Epithelial cell of esophagus (primary cell): ENCODE measurements at places on chromosomes 1 and 21.
A peak's percentile ranks its signal among the peaks of the same experiment; 100 is the strongest.

DNA sequence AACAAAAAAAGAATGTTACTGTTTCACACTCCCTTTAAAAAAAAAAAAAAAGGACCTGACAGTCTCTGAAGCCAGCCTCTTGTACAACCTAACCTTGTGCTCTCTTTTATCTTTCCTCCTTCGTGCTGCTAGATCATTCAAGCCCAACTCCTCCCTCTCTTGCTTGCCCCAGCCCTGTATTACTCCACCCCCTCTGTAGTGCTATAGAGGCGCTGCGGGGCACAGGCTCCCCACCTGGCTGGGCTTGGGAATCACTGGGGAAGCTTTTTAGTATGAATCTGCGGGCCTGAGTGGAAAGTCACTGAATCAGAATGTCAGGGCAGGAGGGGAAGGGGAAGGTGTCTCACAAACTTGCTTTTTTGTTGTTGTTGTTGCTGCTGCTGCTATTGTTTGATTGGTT, 383.7 kb upstream of the CAMK1G start:
- peak; percentile 29 for DNase-seq

DNA sequence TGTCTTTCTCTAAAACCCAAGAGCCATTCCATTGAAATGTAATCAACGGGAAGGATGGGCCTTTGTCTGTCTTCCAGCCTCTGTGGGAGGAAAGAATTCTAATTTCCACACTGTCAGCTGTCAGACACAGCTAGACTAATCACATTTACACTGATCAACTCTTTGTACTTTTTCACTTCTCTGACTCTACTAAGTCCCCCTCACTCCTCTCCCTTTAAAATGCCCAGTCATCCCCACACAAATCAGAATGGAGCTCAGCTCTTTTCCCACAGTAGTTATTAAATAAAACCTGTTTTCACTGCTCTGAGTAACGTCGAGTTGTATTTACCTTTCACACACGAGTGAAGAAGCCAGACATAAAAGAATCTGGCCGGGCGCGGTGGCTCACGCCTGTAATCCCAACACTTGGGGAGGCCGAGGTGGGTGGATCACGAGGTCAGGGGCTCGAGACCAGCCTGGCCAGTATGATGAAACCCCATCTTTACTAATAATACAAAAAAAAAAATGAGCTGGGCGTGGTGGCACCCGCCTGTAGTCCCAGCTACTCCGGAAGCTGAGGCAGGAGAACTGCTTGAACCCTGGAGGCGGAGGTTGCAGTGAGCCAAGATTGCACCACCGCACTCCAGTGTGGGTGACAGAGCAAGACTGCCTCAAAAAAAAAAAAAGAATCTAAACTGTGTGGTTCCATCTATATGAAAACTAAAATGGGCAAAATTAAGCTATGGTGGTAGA, 13.3 kb downstream of the ZBTB8OS start:
- DNase-seq, result peak; percentile 73

- DNase-seq, result no peak
These were observed 592 bp upstream of the ZNF326 start for GRCh38 chr1:89994231-89994804.

- peak; percentile 79 for DNase-seq
These were observed 3.1 kb downstream of the C1orf216 start for GRCh38 chr1:35715568-35716002.

- DNase-seq, result peak; percentile 71
These were observed 18.3 kb upstream of the CAPN8 start for GRCh38 chr1:223683586-223684487.

DNA sequence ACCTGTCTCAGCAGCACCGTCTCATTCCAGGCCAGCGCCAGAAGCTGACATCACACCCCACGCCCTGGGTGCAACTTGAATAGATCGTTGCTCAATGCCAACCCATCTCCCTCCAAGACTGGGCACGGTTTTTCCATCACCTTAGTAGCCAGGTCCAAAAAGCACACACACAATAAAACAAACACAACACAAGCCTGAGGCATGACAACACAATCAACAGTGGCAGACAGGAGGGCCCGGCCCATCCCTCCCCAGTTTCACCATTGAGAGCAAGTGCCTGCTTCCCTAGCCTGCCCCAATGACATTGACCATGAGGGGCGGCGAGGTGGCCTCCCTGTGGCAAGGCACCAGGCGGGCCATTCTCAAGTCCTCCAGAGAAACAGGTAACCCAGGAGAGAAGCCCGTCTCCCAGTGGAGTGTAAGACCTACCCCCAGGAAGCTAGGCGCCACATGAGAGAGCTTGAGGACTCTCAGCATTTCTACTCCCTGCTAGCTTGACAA, 2.7 kb downstream of the IFFO2 start:
- DNase-seq, result peak; percentile 93

- DNase-seq, result no peak
These were observed 72.6 kb downstream of the PGM1 start for GRCh38 chr1:63665824-63666223.

GRCh38 chr1:15195420-15196052, 42.0 kb downstream of the TMEM51 start:
- peak; percentile 86 for DNase-seq

DNA sequence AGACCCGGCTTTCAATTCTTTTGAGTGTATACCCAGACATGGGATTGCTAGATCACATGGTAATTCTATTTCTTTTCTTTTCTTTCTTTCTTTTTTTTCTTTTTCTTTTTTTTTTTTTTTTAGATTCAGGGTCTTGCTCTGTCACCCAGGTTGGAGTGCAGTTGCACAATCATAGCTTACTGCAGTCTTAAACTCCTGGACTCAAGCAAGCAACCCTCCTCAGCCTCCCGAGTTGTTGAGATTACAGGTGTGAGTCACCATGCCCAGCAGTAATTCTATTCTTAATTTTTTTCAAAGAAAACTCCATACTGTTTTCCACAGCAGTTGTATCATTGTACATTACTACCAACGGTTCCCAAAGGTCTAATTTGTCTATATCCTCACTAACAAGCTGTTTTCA, 13.5 kb upstream of the RNF186 start:
- DNase-seq, result peak; percentile 43

- no peak for DNase-seq
These were observed 48.6 kb downstream of the HSPG2 start for GRCh38 chr1:21888500-21888899.

GRCh38 chr1:117017062-117017461, 15.5 kb downstream of the CD101 start:
- DNase-seq, result no peak

GRCh38 chr1:67647036-67647798, 37.8 kb upstream of the GADD45A start:
- peak; percentile 21 for DNase-seq

- DNase-seq, result no peak
These were observed 249.3 kb downstream of the ATG4C start for GRCh38 chr1:63033211-63033610.

- DNase-seq, result no peak
These were observed 105.4 kb downstream of the SPSB1 start for GRCh38 chr1:9397997-9398526.
